ENCODE measurements at places on chromosomes 7 and 10.
A peak's percentile ranks its signal among the peaks of the same experiment; 100 is the strongest.

DNA sequence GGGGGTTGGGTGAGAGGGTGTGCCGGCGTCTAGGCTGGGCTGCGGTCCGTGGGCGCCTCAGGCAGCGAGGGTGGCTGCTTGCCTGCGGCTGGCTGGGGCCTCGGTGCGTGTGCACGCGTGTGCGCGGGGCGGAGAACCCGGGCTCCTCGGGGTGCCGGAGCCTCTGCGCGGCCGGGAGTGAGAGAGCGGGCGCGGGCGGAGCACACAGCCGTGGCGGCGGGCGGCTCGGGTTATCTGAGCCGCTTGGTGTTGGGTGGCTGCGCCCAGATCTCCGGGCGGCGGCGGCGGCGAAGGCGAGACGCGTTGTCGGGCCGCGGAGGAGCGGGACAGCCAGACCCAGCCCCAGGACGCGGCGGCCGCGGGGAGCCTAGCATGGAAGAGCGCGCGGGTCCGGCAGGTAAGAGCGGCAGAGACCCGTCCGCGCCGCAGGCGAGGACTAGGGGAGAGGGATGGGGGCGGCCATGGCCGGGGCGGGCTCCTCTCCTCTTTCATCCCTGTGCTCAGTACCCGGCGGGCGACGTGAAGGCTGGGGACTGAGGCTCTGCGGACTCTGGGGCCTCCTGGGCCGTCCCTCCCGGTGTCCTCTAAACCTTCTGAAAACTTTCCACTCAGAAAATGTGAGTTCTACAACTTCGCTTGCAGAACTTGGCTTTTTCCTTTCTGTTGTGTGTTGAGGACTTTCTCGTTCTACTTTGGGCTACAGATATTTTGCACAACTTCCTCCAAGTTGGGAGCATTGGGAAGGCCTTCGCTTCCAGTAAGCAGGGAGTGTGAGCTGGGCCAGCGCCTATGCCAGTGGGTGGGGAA lies 9.8 kb upstream of the PAX2 start:
- no peak for DNase-seq

DNA sequence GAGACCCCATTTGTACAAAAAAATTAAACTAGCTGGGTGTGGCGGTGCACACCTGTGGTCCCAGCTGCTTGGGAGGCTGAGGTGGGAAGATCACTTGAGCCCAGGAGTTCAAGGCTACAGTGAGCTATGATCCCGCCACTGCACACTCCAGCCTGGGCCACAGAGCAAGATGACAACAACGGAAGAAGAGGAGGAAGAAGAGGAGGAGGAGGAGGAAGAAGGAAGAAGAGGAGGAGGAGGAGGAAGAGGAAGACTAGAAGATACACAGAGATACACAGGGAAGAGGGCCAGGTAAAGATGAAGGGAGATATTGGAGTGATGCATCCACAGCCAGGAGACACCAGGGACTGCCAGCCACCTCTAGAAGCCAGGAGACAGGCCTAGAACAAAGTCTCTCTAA lies 75.7 kb upstream of the PTER start:
- no peak for DNase-seq

DNA sequence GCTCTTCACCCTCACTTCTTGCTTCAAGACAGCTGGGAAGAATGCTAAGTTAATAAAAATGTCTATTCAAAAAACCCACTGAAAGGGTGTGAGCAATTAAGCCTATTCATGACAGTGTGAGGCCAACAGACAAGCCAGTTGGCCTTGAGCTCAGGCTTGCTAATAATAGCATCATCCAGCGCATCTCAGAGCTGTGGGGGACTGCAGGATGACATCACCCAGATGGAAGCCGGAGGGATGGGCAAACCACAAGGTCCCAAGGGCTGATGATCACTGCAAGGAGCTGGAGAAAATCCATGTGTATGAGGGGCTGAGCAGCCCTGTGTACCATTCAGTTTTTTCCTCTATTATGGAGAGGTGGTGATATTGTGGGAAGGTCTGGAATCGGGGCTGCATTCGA lies 770.4 kb downstream of the TNS3 start:
- no peak for DNase-seq

DNA sequence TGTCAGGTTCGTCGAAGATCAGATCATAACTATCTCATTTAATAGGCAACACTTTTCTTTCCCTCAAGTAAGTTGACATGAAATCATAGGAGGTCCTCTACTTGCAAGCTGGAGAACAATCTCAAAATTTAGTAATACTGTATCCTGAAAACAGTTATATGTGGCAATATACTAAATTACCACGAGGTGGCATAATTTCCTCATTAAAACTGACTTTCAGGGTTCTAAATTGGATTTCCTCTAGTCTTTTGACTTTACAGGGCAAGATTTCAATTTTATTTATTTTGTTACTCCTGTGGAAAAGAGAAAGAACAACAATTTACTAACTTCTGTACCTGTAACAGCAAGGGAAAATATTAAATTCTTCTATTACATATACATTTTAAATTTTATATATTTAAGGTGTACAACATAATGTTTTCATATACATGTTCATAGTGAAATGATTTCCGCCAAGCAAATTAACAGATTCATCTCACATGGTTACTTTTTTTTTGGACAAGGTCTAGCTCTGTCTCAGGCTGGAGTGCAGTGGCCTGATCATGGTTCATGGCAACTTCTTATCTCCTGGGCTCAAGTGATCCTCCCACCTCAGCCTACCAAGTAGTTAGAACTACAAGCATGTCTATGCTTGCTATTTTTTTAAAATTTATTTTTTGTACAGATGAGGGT lies 53.4 kb upstream of the CYP2C18 start:
- peak; percentile 11 for DNase-seq

DNA sequence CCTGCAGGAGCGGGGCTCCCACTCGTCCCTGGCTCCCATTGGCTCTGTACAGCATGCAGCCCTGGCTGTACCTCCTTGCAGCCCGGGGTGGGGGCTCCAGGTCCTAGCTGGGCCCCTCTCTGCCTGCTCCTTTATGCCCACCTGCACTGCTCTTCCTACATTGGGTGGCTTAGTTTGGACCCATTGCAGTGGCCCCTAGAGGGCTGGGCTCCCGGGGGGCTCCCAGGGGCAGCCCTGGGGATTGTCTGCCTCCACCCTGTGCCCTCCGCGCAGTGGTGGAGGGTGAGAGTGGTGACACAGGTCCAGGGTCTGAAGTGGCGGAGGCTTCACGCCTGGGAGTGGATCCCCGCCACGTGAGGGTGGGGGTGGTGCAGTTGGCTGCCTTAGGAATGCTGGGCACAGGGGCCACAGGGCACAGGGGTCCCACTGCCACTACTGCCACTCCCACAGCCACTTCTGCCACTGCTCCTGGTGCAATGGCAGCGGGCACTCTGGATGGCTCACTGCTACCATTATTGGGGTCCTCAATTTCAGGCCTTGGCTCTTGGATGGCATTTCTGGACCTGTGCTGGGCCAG lies 177.1 kb downstream of the ARL4A start:
- DNase-seq: no peak

DNA sequence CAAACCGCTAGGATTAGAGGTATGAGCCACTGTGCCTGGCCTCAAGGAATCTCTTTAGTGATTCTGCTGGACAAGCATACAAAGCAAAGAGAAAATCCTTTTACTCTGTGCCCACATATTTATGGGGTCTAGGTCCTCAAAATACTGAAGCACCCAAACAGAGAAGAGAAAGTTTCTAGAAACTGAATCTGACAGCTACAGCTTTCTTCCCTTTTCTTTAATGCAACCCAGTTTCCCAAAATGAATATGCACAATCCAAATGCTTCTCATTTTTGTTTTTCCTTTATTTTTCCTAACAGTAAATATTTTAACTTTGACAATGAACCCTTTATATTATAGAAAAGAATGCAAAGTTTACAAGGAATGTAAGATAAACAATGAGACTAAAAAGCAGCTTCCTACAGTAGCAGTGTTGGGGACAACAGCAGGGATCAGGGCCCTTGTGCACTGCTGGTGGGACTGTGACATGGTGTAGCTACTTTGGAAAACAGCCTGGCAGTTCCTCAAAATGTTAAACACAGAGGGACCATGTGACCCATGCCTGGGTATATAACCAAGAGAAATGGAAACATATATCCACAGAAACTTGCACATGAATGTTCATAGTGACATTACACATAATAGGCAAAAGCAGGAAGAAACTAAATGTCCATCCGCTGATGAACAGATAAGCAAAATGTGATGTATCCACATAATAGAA lies 325.2 kb downstream of the PRPF18 start:
- peak; percentile 50 for DNase-seq

- DNase-seq: no peak
Observed at GRCh38 chr10:91864744-91865143, 44.5 kb downstream of the FGFBP3 start.

- peak; percentile 59 for DNase-seq
Observed at GRCh38 chr7:98872328-98872924, 2.6 kb upstream of the TMEM130 start.

GRCh38 chr10:124725171-124725631 lies 19.0 kb downstream of the FAM53B start:
- no peak for DNase-seq

DNA sequence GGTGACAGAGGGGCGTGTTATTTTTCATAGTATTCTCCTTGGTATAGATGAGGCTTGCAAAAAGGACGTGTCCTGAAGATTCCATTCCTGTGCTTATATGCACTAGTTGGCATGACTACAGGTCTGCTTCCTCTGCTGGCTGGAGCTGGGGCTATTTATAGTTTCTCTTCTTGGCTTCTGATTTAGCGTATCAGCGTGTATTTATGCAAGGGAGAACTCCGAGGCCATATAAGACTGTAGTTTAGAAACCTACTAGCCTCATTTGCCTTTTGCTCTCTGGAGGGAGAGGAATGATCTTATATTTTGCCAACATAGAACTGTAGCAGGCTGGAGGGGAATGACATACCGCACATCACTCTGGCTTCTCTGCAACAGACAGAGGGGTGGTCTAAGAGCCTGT lies 39.7 kb downstream of the CACNB2 start:
- DNase-seq: no peak

DNA sequence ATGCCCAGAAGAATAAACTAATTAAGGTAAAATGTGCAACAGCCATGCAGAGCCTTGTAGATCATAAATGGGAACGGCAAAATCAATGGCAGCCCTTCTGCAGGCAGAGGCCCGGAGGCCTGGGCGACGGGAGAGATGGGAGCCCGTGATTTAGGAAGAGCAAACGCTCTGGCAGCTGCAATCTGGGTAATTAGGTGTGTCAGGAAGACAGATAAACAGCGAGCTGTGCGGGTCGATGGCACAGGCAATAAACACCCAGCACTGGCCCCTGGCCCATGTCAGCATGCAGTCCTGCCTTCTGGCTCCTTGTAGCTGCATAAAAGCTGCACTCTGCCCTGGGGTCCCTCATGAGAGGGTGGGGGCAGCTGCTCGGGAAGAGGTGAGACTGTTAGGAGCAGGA lies 78.0 kb downstream of the GOLGA7B start:
- DNase-seq: no peak

- DNase-seq: no peak
Observed at GRCh38 chr10:62813981-62814380, 2.2 kb downstream of the EGR2 start.

GRCh38 chr10:19333631-19334030 lies 285.0 kb downstream of the MALRD1 start:
- DNase-seq: no peak

DNA sequence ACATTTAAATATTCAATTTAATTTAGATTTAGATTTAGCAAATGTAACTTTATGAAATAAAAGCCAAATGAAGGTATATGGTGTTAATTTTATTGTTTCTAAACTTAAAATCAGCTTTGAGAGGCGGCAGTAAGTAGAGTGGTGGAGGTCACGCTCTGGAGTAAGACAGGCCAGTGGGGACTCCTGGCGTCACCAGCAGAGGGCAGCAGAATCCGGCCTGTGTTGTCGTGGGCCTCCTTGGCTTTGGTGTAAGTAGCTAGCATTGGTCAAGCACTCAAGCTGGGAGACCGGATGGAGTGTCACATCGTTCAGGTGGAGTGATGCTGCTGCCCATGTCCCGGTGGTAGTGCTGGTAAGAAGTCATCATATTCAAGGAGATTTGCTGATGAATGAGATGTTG lies 98.7 kb upstream of the DNAJB6 start:
- DNase-seq: no peak

DNA sequence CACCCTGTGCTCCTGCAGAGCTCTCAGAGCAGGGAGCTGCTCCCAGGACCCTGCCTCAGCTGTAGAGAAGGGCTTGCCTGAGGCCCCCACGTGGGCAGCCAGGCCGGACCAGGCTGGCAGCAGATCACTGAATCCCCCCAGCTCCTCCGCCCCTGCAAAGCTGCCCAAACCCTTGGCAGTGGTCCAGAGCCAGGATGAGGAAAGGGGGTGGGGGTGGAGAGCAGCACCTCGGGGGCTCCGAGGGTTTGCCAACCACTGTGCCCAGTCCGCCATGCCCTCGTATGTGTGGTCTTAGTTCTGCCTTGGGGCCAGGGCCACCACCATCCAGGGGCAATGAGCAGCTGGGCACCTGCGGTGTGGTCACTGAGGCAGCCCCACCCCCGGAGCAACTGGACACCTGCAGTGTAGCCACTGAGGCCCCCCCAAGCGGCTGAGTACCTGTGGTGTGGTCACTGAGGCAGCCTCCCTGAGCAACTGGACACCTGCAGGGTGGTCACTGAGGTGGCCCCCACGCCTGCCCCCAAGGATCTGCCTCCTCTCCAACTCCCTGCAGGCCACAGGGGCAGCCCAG lies 90.8 kb downstream of the TCERG1L start:
- DNase-seq: no peak

GRCh38 chr10:112631501-112632400 lies 184.7 kb downstream of the VTI1A start:
- DNase-seq: no peak

- no peak for DNase-seq
Observed at GRCh38 chr10:92222603-92223262, 68.1 kb downstream of the CPEB3 start.

DNA sequence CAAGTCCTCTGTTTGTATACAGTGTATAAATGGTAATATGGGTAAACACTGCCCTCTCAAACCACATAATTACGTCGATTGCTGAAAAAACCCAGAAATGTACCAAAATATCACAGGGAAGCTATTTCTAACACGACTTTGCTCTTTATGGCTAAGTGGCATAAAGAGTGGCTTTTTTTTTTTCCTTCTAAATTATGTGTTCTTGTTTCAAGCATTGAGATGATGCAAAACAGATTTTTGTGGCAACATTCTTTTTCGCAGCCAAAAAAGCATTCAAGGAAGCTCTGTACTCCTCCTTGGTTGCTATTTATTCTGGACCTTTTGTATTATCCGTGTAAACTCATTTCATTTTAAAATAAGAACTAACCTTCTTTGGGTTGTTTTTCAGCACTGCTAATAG lies 138.9 kb downstream of the VTI1A start:
- DNase-seq: no peak

GRCh38 chr7:132456418-132456817 lies 119.9 kb downstream of the PLXNA4 start:
- no peak for DNase-seq

DNA sequence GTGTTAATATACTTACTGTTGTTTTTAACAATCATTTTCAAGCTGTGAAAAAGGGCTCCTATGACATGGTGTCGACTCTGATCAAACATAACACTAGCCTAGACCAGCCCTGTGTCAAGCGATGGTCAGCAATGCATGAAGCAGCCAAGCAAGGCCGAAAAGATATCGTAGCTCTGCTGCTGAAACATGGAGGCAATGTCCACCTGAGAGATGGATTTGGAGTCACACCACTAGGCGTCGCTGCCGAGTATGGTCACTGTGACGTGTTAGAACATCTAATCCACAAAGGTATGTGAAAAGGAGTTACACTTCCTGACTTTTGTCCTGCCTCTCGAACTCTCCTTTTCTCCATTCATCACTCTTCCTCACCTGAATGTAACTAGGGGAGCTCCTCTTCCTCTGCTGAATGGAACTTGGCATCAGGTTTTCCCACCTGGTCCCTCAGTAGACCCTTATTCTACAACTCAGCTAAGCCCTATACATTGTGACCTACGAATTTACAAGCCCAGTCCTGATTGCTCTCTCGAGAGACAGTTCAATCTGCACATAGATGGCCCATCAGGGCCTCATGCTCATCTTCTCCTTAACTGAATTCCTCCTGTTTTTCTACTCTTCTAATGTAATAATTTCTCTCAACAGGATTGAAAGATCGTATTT lies 23.0 kb downstream of the ASB15 start:
- peak; percentile 46 for DNase-seq

Measured in inflammatory macrophage treated with lipopolysaccharide for 4 hours (primary cell).